Skeletal muscle cell (primary cell): ENCODE measurements at places on chromosomes 3 and 15.

DNA sequence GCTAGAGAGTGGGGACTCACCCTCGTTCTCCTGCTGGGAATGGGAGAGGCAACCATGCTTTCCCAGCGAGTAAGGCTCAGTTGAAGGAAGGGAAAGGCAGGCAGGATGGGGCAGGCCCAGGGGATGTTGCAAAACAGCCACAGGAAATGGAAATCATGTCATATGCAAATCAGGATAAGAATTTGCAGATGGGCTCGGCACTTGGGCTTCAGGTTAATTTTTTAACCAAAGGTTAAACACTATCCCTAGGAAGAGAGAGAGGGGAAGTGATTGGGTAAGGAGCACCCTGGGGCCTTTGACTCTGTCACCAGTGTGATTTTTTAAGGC lies 14.6 kb upstream of the PLA2G4E start:
- DNase-seq = no peak

- DNase-seq = no peak
These were observed 47.2 kb upstream of the ATP2B2 start for GRCh38 chr3:10552631-10552943.

GRCh38 chr15:48285329-48286214 lies 45.7 kb upstream of the DUT start:
- peak; percentile 64 for DNase-seq

- no peak for DNase-seq
These were observed 52.5 kb downstream of the EOMES start for GRCh38 chr3:27669591-27669990.

GRCh38 chr3:43341788-43342187 lies 55.4 kb downstream of the SNRK start:
- DNase-seq = no peak

DNA sequence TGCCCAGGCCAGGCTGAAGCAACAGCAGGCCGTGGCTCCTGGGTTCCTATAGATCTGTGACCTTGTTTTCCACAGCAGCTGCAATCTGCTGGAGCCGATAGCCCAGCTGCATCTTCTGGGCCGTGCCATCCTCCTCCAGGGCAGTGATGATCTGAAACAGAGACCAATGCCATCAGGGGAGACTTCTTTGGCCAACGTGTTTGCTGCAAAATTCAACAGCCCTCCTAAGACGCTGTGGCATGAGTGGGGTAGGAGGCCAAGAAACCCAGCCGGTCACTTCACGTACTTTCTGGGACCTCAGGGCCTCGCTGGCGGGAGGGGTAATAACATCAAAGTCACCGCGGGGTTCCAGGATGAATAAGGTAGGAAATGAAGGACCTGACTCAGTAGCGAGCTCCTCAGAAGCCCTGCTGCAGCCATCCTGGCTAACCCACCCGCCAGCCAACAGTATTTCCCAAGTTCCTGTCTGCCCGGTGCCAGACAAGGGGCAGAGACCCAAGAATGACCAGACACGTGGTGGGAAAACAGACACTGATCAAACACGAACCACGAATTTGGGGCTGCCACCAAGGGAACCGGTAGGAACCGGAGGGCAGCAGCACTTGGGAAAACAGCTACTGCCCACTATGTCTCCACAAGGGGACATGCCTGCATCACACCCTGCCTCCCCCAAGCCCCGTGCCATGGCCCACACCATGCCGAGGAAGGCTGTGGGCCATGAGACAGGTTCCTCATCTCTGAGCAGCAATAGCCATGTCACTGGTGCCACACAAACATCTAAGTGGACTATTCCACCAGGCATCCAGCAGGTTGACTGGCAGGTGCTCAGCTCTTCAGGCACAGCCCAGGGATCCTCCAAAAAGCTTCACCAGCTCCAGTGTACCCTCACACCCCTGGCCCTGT lies 25.2 kb downstream of the PLXNB1 start:
- no peak for DNase-seq

DNA sequence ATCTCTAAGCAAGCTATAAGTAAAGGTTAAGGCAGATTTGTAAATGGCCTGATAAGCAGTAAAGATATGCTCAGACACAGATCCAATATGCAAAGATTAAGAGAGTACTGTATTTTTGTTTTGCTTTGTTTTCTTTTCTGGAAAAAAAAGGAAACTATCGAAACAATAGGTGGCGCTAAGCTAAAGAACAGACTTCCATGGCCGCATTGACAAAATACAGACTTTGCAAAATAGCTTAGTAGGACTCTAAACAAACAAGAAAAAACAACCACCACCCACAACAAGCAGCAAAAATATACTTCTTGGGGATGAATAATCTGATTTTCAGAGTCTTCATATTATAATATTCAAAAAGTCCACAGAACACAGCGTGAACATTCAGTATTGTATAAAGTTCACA lies 758.4 kb upstream of the ROBO1 start:
- no peak for DNase-seq

DNA sequence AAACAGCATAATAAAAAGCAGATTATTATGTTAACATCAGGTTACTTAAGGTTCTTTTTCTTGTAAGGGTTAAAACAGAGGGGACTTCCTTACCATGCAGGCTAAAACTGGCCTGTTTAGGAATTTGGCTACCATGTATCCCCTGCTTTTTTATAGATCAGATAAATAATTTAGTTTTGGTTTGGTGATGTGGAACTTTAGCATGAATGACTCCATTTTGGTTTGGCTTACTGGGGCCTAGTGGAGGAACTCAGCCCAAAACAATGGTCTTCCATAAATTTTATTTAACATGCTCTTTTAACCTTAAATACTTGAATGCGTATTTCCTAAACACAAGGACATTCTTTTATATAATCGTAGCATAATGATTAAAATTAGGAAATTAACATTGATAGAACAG lies 18.9 kb downstream of the GALK2 start:
- no peak for DNase-seq

DNA sequence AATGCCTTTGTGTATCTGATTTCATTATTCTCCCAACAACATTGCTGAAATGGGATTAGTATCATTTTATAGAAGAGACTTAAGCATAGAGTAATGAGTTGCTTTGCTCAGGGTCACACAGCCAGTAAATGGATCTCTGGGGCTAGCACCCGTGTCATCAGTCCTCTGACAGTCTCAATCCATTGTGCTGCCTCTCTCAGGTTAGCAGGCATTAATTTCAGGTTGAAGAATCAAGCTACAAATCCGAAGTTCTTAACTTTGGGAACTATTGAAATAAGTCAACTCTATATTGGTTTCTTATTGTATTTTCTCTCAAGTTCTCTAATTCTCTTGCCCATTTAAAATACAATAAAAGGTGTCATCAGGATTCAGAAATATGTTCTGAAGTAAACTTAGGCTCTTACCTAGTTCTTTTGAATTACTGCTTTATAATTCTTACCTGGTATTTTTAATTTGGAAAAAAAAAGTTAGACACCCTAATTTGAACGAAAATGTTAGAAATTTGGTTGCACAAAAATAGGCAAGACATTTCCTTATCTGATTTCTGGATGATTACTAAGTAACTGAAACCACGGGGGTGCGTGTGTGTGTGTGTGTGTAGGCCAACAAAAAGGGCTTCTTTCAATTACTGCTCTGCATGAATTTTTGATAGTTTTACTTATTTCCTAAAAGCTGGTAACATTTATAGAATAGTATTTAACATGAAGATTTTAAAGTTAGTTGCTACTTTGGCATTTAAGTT lies 189.8 kb downstream of the MBNL1 start:
- no peak for DNase-seq

- peak; percentile 99 for DNase-seq
These were observed 96.3 kb upstream of the DLG1 start for GRCh38 chr3:197394464-197395321.

DNA sequence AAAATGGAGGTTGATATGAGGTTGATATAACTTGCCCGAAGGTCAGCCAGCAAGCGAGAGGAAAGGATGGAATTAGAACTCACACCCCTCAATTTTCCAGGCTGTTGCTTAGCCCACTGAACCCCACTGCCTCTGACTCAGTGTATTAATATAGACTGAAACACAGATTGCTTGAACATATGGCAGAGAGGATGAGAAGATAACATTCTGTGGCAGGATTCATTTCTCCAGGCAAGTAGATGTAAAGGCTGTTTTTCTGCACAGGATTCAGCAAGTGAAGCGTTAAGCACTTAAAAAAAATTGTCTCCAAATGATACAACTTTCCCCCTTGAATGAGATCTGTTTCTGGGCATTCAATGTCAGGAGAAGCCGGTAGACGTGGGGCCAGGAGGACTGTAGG lies 335.2 kb downstream of the GAP43 start:
- DNase-seq = no peak

DNA sequence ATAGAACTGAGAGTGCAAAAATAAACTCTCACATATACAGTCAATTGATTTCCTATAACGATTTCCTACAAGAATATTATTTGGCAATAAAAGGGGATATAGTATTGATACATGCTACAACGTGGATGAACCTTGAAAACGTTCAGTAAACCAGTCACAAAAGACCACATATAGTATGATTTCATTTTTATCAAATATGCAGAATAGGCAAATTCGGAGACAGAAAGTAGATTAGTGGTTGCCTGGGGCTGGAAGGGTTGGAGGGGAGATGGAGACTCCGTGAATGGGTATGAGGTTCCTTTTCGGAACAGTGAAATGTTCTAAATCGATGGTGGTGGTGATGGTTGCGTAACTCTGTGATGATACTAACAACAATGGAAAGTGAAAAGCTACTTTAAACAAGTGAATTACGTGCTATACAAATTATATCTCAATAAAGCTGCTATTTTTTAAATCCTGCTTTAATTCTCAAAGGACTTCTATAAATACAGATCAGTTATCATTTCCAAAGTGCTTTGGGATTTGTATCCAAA lies 6.0 kb downstream of the APOD start:
- DNase-seq = no peak

DNA sequence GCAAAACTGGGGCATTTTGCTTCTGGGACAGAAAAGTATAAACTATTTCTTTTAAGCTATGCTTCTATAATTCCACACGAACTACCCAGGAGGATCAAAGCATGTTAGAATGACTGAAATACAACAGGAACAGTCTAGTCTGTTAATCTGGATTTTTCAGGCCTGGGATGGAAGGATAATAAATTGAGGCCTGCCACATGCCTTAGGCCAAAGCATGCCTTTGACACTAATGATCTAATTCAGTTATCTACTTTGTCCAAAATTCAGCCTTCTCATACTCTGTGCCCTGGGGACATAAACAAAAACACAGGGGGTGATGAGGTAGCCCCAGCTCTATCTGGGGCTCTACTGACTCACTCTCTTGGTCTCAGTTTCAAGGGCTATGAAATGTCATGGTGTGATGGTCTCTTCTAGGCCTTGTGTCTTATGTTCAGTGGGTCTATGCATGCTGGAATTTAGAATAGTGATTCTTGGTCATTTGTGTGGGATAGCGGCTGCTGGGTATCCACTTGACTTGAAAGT lies 32.5 kb downstream of the GAP43 start:
- no peak for DNase-seq

- DNase-seq = peak; percentile 52
These were observed 27.2 kb downstream of the LRRC2 start for GRCh38 chr3:46538803-46539442.

GRCh38 chr3:53170325-53171063 lies 9.5 kb downstream of the PRKCD start:
- no peak for DNase-seq
